ENCODE measurements at places on chromosomes 2 and 18. TPM values are rescaled to one million over a fixed set of nuclear protein-coding genes. Genes with fewer than 3 reads are reported as not detected.

The EGR4 gene
- not detected for total RNA-seq

The SERPINB13 gene
- total RNA-seq: not detected

The IL18RAP gene
- not detected for total RNA-seq

The MC5R gene
- not detected for total RNA-seq

The MYL12A gene
- total RNA-seq: 879 TPM

The TXNDC2 gene
- under 0.01 TPM for total RNA-seq

The C1QL2 gene
- not detected for total RNA-seq

The NEU2 gene
- not detected for total RNA-seq
